ENCODE measurements at places on chromosomes 12 and 14.

DNA sequence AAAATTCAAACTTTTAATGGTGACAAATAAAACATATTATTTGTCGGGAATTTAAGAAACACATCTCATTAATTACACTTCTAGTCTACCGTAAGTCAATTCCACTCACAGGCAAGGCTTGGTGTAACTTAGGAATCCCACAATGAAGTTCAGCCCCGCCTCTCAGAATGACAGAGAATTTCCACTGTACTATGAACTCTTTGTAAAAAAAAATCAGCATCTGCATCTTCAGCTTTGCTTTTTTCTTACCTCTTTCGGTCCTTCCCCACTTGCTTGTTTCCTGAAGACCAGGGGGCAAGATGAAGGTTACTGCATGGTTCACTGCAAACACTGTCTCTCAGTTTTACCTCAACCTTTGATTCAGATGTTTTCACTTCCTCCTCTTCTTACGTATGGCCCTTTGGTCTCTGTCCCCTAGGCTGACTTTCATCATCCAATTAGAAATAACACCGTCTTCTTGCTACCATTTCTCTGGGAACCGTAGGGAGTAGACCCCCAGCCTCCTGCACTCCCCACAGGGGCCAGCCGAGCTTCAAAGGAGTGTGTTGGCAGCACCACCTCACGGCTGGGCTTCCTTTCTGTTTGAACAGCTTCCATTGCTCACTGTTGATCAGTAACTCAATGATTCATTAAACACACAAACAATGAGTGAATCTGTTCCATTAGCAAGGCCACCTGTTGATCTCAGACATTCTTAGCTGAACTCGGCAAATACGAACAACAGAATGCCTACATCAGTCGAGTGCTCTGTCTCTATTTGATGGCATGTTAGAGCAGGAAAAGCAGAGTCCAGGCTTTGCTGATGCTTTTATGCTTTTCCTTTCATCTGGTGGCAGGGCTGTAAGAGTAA lies 343.0 kb downstream of the BMP4 start:
- DNase-seq: no peak

GRCh38 chr14:47442211-47442610 lies 233.2 kb downstream of the MDGA2 start:
- no peak for DNase-seq

DNA sequence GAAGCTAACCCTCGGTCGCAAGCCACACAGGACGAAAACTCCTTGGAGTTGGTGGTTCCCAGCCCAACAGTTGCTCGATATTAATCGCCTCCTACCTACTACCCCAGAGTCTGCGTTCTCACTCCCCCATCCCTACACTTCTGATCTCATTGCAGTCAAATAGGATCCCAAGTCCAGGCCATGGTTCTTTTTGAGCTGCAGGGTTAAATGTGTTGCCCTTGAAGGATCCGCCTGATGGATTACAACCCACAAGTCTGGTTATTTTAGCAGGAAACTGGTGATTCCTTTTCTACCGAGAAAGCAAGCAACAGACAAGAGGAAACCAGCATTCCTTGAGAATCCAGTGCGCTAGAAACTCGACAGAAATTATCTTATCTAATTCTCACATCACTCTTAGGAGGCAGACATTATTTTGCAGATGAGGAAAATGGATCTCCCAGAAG lies 785 bp upstream of the NIN start:
- no peak for DNase-seq

GRCh38 chr14:72742118-72742837 lies 151.6 kb downstream of the DPF3 start:
- DNase-seq: no peak

- no peak for DNase-seq
These were observed 24.0 kb downstream of the CCDC38 start for GRCh38 chr12:95918194-95918993.

DNA sequence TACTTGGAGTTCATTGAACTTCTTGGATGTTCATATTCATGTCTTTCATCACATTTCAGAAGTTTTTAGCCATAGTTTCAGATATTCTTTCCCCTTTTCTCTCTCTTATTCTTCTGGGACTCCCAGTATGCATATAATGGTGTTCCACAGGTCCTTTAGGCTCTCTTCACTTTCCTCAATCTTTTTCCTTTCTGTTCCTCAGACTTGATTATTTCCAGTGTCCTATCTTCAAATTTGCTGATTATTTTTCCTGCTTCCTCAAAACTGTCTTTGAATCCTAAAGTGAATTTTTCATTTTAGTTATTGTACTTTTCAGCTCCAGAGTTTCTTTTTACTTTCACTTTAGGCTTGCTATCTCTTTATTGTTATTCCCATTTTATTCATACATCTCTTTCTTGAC lies 8.8 kb upstream of the ZFP36L1 start:
- DNase-seq: no peak

DNA sequence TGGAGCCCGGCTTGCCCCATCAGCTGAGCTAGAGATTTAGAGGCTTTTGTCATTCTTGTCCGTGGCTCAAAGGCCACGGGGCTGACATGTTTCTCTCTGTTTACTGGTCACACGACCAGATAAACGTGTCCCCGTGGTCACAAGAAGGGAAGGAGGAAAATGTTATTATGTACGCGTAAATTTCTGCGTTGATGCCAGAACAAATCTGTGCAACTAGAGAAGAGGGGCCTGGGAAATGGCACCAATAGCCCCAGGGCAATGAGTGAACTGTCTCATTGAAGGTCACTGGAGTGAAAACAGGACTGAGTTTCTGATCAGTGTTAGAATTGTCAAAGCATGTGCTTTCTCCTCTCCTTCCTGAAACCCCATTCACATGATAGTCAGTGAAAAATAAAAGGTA lies 25.3 kb downstream of the OAS2 start:
- no peak for DNase-seq

GRCh38 chr14:66662374-66662773 lies 154.4 kb downstream of the GPHN start:
- no peak for DNase-seq

DNA sequence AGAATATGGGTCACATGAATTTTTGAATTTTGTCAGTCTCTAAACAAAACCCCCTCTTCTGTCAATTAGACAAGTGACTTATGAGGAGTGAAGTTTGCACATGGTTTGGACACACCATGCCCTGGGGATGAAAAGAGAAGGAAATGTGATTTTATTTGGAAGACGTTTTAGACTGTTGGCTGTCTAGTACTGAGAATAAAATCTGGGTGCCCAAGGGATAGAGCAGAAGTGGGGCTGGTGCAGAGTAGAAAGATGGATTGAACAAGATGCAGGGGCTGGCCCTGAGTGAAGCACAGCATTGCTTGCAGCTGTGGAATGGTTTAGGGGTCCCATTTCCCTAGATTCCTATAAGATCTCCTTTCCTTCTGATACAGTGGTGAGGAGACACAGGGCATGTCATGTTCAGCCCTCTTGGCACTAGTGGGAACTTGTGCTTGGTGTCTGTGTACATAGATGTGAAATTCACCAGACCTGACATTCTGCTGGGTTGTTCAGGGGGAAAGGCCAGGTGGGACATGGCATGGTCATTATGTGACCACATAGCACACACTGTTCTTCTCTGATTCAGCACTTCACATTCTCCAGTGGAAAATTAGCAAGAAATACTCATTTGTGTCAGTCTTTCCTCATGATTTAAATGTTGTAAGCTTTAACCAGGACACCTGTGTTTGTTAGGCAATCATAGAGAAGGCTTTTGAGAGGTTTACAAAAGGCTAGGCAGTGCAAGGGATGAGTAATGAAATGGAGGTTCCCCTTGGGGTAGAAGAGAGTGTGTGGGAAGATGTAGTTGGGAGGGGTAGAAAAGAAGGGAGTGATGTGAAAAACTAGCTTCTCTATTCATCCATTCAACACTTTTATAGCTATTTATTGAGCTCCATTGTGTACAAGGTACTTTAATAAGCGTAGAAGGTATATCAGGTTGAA lies 202.3 kb upstream of the IGF1 start:
- no peak for DNase-seq
